ENCODE measurements at places on chromosomes 12 and 14.

GRCh38 chr14:29222671-29223268 lies 456.2 kb downstream of the FOXG1 start:
- peak; percentile 14 for DNase-seq

DNA sequence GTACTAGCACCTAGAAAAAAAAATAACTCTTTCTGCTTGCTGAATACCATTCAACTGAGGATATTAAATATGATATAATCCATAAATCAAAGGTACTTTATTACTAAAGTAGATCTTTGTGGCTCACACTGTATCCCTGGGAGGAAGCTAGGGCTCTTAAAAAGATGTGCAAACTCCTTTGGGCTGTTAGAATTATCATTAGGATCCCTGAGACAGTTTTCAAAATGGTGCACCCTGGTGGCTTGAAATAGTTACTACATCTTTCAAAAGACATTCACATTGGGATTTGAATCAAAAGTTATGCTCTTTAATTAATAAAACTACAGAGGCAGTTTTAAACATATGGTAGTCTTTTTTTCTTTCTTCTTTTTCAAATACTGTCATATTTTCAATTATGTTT lies 228.5 kb upstream of the G2E3 start:
- no peak for DNase-seq

DNA sequence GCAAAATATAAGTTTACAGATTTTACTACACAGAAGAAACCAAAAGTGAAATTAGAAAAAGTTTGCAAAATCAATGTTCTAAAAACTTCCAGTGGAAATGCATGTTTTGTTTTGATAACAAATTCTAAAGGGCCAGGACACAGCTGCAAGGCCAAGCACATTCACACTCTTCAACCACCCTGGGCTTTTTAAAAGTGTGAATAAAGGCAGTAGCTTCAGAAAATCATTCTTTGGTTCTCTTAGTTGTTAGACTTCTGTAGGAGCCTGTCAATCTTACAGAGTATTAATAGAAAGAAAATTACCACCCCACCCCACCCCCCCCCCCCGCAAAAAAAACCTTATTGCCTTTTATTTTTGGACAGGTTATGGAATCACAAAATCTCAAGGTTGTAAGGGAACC lies 105.2 kb upstream of the EGLN3 start:
- DNase-seq: no peak

DNA sequence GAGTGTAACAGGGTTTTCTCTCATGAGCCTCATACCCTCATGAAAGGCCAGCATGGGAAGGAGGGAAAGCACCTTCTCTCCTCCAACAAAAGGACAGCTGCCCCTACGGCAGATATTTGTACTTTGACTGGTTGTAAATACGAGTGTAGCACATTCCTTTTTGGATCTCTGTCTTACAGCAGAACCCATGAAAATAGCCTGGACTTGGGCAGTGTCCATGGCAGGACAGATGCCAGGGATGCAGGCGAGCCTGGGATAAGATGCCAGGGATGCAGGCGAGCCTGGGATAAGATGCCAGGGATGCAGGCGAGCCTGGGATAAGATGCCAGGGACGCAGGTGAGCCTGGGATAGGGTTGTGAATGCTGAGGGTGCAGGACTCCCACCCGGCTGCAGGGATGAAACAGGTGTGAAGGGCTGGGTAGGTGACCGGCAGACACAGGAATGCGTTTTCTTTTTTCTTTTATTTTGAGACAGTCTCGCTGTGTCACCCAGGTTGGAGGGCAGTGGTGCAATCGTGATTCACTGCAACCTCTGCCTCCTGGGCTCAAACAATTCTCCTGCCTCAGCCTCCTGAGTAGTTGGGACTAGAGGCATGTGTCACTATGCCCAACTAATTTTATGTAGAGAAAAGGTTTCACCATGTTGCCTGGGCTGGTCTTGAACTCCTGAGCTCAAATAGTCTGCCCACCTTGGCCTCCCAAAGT lies 120.0 kb downstream of the BEGAIN start:
- no peak for DNase-seq

DNA sequence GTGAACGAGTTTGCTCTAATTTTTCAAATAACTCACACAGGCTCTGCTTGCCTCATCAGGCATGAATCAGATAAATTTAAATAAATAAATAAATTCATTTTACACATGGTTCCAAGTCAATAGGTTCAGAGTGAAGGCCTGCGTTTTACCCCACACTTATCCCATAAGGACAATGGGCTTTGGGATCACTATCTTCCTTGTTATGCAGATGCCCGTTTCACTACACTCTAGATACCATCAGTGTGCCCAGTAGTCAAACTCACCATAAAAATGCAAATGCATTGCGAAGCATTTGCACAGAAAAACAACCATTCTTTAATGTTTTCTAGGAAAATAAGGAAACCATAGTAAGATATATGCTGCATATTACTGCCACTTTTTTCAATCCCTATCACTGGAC lies 155.9 kb upstream of the CCDC196 start:
- DNase-seq: no peak
